ENCODE measurements at places on chromosomes 12 and 14.

DNA sequence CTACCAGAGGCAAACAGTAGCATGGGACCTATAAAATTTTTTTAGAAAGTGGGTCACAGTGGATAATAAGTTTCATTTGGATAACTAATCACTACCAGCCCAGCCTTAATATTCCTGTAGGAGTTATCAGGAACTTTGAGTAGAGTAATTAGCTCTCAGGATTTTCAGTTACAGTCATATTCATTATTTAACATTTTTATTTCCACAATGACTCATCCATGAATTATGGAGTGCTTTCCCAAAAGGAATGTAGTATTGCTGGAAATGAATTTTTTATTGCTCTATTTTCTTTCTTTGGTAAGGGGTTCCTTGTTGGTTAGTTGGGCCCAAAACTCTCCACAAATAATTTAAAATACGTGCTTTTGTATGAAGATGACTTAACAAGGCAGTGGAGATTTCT lies 53.7 kb downstream of the ERC1 start:
- DNase-seq = no peak

DNA sequence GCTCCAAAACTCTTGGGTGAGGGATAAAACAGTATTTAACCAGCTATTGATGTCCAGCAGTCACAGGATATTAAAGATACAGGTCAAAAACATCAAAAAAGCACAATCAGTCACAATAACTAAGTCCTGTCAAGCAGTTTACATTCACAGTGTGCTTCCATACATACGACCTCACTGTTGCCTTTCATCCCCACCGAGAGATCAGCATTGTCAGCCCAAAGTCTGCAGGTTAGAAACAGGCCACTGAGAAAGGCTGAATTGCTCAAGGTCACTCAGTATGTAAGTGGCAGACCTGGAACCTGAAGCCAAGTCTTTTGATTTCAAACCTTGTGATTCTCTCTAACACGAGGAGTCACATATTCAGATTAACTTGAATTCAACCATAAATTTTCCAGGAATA lies 124.9 kb downstream of the GXYLT1 start:
- DNase-seq = no peak

GRCh38 chr12:124179936-124180607 lies 114.8 kb upstream of the RFLNA start:
- DNase-seq = no peak

GRCh38 chr12:124938587-124938986 lies 24.1 kb upstream of the UBC start:
- DNase-seq = no peak

DNA sequence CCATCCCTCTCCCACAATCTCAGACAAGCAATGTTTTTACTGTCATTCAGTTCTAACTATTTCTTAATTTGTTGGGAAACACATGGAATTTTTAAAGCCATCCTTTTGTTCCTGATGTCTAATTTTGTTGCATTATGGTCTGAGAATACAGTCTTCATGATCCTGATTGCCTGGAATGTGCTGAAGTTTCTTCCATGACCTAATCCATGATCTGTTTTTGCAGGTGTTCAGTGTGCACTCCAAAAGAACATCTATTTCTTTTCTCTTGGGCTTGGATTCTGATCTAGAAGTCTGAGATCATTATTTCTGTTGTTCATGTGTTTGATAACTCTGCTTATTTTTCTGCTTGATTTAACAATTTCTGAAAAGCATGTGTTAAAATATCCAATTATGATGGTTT lies 43.2 kb upstream of the PHC1 start:
- DNase-seq = no peak

GRCh38 chr14:52937869-52938268 lies 13.0 kb downstream of the FERMT2 start:
- no peak for DNase-seq

GRCh38 chr12:47383942-47384341 lies 304.2 kb upstream of the AMIGO2 start:
- DNase-seq = no peak

DNA sequence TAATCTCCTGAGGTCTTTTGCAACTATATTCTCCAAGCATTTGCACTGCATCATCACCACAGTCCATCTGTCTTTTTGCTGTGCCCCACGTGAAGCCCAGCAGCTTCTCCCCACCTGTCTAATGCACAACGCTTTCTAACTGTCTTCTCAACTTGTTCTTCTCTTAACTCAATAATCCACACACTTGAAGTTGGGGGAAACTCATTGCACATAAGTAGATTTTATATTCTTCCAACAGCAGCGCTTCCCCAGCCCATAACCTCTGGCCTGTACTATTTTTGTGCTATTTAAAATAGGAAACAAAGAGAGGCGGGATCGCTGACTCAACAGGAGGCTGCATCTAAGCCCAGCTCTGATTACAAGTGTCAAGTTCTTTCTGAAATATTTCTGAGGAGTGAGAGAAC lies 226.7 kb downstream of the GXYLT1 start:
- DNase-seq = peak; percentile 14

- DNase-seq = no peak
Observed at GRCh38 chr14:73325630-73326299, 88.5 kb downstream of the PAPLN start.

GRCh38 chr12:105107171-105107493 lies 399 bp upstream of the WASHC4 start:
- DNase-seq = peak; percentile 60

DNA sequence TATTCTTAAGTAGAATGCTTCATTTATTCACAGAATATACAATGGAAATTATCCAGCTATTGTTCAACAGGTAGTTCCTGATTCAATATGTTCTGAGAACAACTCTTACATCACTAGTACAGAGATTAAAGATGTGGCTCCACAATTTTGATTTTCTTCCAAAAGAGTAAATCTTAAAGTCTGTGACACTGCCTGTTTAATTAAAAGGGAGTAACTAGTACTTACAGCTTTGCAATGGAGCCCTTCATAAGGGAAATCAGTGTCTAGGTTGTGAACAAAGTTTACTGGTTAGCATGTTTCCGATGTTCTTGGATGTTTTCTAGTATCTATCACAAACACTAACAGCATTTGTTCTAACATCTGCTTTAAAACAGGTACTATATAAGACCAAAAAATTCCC lies 30.8 kb downstream of the MIA2 start:
- no peak for DNase-seq

- no peak for DNase-seq
Observed at GRCh38 chr12:46260124-46260912, 8.5 kb downstream of the SLC38A1 start.

DNA sequence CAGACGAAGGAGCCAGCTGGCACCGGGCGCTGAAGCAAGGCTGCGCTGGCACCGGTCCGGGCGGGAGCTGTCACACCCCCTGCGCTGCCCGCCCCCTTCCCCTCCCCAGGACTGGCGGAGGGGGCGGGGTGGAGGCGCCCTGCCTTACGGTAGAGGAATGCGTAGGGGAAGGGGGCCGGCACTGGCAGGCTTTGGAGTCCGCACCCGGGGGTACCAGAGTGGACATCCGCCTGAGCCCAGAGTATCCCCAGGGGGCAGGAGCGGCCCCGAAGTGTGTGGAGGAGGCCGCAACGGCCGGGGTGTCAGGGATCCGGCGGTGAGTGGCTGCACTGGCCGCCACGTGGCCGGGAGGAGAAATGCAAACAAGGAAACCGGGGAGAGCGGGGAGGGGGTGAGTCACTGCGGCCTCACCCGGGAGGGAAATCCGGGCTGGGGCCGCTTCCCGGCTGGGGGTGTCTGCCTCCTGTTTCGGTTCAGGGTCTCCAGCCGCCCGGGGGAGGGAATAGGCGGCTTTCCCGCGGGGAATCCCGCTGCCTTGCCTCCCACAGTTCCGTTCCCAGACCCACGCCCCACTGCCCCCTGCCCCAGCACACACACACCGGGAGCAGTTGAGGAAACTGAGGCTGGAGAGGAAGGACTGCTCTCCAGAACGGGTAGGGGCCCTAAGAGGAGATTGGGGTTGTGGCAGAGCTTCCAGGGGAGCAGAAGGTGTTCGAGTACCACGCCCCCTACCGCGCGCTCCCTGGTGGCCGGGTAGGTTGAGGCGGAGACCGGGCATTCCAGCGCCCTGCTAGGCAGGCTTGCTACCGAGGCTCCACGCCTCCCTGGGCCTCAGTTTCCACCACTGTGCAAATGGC lies at the start of gene RAPGEF3:
TSS of gene RAPGEF3 (minus strand) at position 47 of the 857 bp plus-strand sequence. CDS start 324 bp downstream, outside the sequence.
- DNase-seq = no peak

DNA sequence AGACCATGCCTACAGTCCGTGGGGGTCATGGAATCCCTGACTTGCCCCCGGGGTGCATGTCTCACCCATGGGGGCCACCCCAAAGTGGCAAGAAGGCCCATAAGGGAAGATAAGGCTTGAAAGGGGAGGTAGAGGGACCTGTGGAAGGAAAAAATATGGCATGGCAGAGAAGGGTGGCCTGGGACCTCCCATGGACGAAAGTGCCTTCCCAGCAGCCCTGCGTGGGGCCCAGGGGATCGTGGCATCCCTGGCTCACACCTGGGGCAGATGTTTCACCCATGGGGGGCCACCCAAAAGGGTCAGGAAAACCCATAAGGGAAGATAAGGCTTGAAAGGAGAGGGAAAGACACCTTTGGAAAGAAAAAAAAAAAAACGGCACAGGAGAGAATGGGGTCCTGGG lies 264.6 kb downstream of the ALG10 start:
- DNase-seq = no peak

GRCh38 chr14:89833120-89833532 lies 121.4 kb downstream of the EFCAB11 start:
- DNase-seq = no peak

GRCh38 chr12:3199551-3200031 lies 122.4 kb downstream of the TSPAN9 start:
- no peak for DNase-seq

DNA sequence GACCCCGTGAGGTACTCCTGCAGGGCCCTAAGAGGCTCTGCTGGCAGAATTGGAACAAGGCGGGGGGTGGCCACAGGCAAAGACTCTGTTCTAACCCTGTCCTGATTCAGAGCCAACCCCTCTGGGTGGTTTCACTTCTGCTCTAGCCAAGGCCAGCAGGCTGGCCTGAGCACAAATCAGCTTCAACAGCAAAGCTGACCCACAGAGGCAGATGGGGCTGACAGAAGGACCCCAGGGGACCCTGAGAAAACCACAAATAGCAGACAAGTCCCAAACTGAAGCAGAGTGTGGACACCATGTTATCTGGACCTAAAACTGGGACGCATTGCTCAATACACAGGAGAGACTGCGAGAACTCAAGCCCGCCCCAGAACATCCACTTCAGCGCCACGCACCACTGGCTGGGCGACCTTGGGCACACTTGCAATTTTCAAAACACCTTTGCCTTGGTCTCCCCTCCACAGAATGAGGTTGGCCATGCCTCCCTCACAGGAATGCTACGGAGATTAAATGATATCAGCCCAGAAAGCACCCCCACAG lies 76.4 kb upstream of the DICER1 start:
- DNase-seq = no peak

DNA sequence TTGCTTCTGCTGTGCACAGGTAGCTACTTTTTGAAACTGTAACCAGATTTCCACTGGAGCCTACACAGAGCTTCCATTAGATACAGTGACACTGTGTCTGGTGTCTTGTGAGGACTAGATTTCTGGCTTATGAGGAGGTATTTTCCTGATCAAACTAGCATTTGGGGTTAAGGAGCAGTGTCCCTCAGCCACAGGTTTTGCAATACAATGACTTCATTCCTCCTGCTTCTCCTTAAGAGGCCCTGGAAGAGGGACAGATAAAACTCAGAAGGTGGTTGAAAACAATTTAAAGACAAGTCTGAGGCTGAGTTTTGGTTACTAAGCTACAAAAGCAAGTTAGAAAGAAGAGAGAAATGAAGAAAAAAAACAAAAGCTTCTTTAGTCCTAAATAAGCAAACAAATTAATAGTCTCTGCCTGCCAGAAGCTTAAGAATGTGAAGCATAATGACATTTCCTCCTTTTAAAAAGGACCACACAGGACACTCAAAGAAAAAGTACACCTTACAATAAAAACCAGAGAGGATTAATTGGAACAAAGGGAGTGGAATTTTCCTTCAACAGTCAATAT lies 53.0 kb downstream of the PKP2 start:
- DNase-seq = no peak

DNA sequence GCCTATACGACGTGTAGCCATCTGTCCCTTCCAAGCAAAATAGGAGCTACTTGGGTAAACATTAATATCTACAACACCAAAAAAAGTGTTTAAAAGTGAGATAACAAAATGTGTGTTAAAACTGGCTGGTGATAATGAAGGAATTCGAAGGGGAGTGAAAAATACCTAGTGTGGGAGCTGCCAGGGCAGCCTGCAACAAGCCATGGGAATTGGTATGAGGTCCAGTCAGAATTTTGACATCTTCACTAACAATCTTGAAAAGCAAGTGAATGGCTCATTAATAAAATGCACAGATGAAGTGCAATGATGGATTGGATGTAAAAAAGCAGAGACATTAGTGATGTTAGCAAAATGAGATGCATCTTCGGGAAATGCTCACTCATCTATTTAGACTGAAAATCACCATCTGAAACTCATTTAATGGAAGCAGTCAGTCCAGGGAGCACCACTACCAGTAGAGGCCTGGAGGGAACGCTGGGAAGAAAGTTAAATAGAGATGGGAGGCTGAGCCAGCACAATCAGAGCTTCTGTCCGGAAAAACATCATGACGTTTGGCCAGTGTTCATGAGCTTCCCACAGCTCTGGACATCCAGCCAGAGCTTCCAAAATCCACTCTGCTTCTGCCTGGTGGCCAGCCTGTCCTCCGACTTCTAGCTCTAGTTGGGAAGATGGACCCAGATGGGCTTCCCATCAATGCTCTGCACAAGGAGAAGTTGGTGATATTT lies 405.0 kb upstream of the TMTC1 start:
- no peak for DNase-seq

- DNase-seq = no peak
Observed at GRCh38 chr14:104638190-104638589, 33.6 kb upstream of the TMEM179 start.

DNA sequence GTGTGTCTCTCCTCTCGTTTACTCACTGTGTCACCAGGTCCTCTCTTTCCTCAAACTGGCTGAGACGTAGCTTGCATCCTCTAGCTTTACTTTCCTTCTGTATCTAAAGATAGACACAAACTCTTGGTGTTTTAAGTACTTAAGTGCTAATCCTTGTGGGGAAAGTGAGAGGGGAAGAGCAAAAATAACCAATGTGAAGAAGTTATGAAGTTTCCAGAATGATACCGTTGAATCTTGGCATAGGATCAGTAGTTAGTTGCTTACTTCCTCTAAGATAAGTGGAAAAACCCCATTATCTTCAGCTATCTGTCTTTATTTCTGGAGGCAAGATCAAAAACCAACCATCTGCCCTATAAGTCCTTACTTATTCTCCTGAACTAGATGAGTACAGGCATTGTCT lies 10.6 kb downstream of the FAR2 start:
- DNase-seq = no peak

DNA sequence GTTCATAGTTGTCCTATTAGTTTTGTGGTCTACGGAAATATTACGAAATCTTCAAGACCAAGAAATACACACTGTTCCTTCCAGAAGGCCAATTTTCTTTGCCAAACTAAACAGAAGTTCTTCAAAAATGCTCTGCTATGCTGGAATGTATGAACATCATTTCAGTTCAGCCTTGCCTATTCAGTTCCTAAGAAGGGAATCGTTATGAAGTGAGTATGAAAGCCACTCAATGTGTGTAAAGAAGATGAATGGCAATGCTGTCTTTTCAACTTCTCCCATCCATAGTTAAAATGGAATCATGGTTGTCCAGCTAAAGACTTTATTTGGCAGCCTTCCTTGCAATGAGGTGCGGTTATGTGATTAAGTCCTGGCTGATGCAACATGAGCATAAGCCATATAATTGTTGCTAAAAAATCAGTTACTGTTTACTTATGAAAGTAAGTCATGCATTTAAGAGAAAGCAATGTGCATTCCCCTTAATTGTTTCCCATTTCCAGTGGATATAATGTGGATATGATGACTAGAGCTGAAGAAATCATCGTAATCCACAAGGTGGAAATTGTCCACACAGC lies 73.8 kb upstream of the PTPRR start:
- no peak for DNase-seq

GRCh38 chr14:50961605-50962221 lies 17.4 kb upstream of the PYGL start:
- no peak for DNase-seq

Measured in NCI-H345 (cell line).